Activated CD8-positive, alpha-beta memory T cell treated with anti-CD3 and anti-CD28 coated beads for 48 hours (primary cell): ENCODE measurements at places on chromosomes 13 and 19.

DNA sequence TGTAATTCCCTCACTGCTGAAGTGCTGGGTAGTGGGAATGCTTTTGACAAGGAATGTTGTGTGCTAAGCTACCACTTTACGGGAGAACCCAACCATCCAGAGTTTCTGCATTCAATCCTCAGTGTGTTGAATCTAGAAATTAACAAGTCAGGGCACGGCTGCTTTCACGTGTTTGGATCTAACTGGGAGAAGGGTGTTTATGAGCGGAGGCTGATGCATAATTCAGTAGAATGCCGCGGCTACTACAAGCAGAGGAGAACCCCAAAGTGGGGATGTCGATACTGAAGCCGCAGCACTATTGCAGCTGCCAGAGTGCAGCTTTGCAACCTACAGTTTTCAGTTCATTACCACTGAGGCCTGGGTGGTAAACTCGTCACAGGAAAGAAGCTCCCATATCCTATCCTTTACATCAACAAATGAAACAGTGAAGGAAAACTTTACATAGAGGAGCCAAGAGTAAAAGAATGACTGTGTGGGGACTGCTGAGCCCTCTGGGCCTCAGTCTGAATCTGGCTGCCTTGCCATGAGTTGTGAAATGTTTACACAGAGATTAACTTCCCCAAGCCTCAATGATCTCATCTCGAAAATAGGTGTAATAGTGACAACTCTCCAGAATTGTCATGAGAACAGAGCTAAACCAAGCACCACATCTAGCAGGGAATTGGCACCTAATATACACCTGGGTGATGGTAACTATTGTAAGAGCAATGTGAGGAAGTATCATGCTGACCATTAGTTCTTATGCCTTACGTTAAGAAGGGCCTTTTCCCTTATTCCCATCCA, 531.7 kb downstream of the MYO16 start:
- DNase-seq: no peak

DNA sequence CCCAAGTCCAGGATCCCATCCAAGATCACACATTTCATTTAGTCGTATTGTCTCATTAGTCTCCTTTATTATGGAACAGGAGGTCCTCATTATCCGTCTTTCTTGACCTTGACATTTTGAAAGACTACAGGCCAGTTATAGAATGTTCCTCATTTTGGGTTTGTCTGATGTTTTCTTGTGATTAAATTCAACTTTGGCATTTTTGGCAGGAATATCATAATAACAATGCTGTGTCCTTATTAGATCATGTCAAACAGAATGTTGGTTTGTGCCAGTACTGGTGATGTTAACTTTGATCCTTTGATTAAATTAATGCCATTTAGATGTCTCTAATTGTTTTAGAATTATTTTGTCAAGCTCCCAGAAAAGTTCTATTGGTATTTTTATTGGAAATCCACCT, 106.5 kb upstream of the FRY start:
- DNase-seq: no peak

- DNase-seq: peak; percentile 52
Observed at GRCh38 chr19:3062165-3063105, at the start of gene TLE5. TSS of gene TLE5 (minus strand) at chr19:3062495. CDS start at chr19:3062200, 295 bp downstream.

DNA sequence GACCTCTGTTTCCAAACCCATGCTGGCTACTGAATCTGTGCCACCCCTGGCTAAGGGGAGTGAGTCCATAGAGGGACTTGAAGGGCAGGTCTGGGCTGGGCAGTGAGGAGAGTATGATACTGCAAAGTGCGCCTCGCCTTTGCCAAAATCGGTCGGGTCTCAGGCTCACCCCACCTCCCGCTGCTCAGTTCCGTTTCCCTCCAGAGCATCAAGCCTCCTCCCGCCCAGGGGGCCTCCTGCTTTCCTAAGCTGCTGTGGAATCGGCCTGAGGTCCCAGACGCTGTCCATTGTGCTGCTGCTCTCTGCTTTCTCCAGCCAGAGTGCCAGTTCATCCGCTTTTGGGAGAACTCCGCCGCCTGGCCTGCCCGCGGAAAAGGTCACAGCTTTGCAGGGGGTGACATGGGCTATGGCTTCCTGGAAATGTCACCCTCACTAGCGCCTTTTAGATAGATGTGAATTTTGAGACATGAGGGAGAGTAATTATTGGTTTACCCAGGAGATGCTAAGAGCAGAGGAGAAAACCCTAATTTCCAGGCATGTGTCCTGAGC, 1418.4 kb downstream of the UQCRFS1 start:
- no peak for DNase-seq

- no peak for DNase-seq
Observed at GRCh38 chr13:44368062-44368591, 5.5 kb upstream of the SERP2 start.

DNA sequence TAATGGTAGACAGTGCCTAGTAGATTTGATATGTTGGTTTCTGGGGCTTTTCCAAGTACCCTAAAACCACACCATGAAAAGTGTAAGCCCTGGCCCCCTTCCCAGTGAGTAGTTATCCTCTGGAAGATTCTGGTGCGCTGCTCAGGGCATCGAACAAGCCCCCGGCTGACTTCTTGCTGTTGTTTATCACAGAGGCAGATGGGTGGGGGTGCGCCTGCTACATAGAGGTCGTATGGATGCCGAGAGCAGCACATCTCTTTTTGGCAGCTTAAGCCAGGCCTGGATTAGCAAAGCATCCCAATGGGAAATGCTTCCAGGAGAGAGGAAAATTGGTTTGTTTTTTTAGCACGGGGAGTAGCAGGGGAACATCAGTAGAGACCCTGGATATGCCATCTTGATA, 26.3 kb upstream of the SPATA13 start:
- DNase-seq: no peak

DNA sequence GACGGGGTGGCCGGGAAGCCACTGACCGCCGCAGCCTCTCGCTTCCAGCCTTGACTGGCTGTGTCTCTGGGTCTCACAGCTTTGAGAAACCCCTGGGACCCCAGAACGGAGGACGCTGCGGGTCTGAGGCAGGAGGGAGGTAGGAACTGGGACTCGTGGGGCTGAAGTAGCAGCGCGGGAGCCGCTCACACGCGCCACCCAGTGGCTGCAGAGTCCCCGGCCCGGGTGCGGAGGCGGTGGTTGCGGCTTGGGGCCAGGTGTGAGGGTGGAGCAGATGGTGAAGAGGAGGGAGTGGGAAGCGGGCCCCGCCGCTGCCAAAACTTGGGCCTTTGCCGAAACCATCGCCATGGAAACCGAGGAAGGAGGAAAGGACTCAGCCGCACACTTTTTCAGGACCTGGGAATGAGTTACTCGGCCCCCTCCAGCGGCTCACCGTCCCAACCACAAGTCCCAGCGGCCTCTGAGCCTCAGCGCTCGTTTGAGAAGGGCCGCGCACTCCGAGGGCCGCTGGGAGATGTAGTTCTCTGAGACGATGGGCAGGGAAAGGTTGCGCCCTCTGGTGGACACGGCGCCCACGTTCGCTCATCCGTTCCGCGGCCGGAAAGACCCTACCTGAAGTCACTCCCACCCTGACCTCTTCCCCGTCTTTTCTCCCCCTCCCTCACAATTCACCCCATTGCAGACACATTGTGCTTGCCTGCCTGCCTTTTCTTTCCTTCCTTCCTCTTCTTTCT, 2.2 kb upstream of the SLC17A7 start:
- DNase-seq: peak; percentile 89

DNA sequence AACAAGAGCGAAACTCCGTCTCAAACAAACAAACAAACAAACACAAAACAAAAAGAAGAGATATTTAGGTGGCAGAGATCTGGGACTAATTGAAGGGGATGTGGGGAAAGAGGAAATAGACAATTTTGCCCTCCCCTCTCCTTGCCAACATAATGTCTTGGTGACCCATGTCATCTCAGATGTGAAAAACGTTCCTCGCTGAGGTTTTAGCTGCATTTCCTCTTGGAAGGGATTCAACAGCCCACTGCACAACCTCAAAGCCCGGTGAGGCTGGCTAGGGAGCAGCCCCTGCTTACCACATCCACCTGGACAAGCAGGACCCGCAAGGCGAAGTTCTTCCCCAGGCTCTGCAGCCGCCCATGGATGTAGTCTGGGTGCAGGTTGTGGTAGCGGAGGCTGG, 4.9 kb downstream of the ERCC1 start:
- no peak for DNase-seq

- no peak for DNase-seq
Observed at GRCh38 chr19:16764280-16764679, 44.6 kb downstream of the NWD1 start.

GRCh38 chr13:20118268-20119140, 42.3 kb downstream of the GJA3 start:
- no peak for DNase-seq
